ENCODE measurements at places on chromosomes 11 and 22. TPM values are rescaled to one million over a fixed set of nuclear protein-coding genes. Genes with fewer than 3 reads are reported as not detected.
A peak's percentile ranks its signal among the peaks of the same experiment; 100 is the strongest.

Gene KRTAP5-11
- total RNA-seq = 0.46 TPM

Gene B4GAT1
- 246 TPM for total RNA-seq

GRCh38 chr11:78217650-78218541, 29.2 kb downstream of the USP35 start:
- no peak for DNase-seq

GRCh38 chr11:121797496-121797895, 318.5 kb downstream of the BLID start:
- no peak for DNase-seq

DNA sequence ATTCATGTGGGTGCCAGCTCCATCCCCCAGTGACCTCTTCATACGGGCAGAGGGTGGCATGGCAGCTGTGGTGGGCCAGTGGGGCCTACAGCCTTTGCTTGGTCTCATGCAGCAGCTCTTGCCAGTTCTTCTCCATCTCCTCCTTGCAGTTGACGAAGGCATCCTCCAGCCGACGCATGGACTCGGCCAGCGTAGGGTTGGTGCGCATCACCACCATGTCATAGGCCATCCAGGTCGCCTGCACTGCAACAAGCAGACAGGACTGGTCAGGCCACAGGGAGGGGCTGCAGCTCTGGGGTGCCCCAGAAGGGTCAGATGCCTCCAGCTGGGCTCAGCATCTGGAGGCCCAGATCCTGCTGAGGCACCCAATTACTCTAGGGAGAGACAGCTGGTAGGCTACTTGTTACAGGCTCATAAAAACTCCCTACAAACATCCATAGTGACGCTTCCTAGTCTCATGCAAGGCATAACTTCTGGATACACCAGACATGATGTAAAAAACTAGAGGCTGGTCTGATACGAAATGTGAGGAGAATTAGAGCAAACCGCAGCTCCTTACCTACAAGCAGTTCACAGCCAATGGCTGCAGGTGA, 5.6 kb downstream of the KLHDC7B start:
- no peak for DNase-seq

- no peak for DNase-seq
These were observed 72.0 kb upstream of the NARS2 start for GRCh38 chr11:78646564-78647185.

DNA sequence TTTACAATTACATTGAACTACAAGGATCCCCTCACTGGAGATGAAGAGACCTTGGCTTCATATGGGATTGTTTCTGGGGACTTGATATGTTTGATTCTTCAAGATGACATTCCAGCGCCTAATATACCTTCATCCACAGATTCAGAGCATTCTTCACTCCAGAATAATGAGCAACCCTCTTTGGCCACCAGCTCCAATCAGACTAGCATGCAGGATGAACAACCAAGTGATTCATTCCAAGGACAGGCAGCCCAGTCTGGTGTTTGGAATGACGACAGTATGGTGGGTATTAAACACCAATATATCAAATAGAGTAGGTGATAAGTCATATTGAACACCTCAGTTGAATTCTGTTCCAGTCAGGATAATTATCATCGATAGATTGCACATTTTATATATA, 4.4 kb downstream of the FBXO7 start:
- no peak for DNase-seq

GRCh38 chr22:19016081-19016766, 80.1 kb upstream of the PRODH start:
- DNase-seq = peak; percentile 48

DNA sequence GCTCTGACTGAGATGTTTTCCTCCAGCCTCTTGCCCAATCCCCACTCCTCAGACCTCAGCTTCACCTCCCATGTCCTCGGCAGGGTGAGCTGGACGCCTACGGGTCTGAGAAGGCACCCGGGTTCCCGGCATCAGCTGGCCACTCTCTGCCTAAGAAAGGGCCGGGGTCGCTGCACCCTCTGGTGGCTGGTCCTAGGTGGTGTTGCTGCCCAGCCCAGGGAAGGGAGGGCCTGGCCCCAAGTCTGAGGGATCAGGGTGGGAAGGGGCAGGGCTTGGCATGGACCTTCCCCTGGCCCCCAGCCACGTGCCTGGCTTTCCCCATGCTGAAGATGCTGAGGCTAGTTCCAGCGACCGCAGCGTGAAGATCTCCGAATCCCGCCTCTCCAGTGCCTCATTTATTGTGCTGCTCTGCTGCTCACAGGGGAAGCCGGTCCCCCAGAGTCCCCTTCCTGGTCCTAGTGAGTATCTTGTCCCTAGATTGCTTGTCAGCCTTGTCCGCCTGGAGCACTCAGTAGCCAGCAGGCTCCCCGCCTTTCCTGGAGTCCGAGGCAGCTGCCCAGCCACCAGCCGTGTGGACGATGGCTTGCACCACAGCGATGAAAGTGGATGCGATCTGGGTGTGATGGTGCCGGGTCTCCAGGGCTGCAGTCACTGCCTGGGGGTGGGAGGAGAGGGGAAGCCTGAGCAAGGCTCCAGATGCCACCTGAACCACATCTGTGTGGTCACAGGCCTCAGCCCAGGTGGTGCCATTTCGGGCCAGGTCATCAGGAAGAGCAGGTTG, 2.9 kb upstream of the GGT5 start:
- peak; percentile 70 for DNase-seq

DNA sequence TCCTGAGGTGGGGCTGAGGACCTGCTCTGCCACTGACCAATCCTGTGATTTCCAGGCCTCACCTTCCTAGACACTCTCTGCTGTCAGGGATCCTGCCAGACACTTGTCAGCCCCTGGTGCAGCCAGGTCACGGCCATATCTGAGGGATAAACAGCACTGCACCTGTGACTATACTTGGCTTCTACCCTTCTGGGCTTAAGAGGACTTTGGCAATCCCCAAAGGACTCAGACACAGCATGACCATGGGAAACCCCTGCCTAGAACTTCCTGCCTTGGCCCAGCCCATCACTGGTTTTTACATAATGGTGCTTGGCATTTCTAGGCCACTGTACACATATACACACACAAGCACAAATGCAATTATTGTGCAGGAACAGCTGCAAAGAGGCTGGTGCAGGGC, 11.6 kb upstream of the OLFML1 start:
- DNase-seq = no peak
